ENCODE measurements at places on chromosomes 2 and 18.

- DNase-seq, result no peak
Observed at GRCh38 chr2:42101206-42102023, 53.6 kb downstream of the PKDCC start.

GRCh38 chr2:120857422-120857821, 121.8 kb downstream of the GLI2 start:
- no peak for DNase-seq

GRCh38 chr2:218859556-218859987, at the start of gene WNT6:
Gene WNT6, plus strand, starts transcription at chr2:218859805. Its CDS starts 233 bp downstream, at chr2:218860038.
- DNase-seq, result no peak

- DNase-seq, result no peak
Observed at GRCh38 chr2:237669283-237669627, 41.9 kb downstream of the LRRFIP1 start.

DNA sequence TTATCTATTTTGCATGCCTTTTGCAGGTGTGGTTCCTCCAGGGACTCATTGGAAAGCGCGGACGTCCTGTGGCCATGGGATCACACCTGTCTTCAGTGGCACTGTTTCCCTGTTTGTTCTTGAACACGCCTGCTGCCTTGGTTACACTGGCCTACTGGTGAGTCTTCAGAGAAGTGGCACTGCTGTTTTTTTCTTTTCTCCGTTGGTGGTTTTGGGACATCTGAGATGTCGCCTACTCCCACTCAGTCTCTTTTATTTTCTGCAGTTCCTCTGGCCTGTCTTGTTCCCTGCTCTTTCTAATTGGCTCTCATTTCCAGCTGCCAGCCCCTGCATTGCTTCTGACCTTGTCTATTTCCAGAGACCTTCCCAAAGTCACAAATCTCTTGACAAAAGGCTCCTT, 35.7 kb upstream of the POU3F3 start:
- DNase-seq, result no peak

DNA sequence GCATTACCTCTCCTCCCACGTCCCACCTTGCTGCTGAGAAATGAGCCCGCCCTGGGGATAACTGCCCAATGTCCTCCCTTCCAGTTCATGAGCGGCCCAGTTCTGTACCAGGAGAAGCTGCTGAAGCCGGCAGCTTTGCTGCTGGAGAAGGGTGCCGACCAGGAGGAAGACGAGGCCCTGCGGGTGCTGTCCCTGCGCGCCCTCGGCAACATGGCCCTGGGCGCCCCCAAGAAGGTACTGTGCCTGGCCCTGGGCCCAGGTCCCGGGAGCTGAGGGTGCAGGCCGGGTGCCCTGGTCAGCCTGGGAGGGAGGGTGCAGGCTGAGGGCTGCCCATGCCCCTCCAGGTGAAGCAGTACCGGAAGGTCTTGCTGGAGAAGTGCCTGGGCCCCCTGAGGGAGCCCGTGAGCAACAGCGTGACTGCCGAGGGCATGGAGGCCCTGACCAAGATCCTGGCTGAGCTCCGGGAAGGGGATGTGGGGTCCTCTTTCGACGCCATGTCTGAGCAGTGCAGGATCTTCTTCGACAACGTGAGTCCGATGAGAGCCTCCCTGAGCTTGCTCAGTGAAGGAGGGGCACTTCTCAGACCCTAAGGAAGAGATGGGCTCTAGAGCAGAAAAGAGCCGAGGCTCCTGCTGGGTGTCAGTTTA, 25.7 kb downstream of the HJURP start:
- no peak for DNase-seq

DNA sequence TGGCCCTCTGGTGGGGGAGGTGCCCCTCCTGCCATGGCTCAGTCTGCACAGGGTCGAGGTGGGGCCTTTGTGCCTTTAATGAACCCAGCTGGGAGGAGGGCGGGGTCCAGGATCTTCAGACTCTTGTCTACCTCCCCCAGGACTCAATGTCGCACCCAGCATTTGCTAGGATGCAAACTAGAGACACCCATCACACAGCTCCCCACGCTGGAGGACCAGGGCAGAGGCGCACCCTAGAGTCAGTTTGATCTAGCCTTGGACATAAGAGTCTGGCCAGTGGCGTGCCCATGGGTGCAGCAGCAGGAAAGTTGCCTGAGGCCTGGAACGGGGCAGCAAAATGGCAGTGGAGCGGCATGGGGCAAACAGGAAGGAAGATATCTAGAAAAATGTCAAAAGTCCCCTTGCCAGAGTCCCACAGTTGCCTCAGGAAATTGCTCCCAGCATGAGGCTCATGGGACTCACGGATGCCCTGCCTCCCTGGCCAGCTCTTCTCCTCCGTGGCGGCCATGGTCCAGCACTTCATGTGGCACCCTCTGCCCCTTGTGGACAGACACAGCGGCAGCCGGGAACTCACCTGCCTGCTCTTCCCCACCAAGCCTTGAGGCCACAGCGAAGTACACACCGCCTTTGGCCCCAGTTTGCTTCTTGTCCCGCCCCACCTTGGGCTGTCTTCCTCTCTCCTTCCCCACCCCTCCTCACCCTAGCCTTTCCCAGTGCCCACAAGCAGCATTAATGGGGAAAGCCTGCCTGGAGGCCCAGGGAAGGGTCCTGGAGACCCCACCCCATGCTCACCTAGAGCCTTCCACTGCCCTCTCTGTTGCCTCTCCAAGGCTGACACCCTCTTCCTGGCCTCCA, 17.7 kb downstream of the SH2D6 start:
- DNase-seq, result no peak

DNA sequence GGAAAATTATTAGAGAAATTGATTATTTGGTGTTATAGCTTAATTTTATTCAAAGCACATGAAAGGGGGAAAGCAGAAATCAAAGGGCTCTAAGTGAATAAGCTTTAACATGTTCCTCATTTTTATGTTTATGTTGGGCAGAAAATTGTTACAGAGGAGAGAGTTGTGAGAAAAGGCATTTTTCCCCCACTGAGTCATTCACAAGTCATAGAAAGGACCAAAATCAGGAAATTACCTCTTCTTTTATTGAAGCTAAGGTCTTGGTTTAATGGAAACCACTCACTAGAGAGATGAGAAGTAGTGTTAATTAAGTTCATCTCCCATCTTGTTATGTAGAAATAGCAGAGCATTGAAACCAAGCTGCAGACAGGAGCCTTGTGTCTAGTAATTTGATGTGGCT, 175.3 kb upstream of the THUMPD2 start:
- no peak for DNase-seq

GRCh38 chr2:36058953-36059352, 296.6 kb upstream of the CRIM1 start:
- no peak for DNase-seq

GRCh38 chr2:166188084-166188483, 60.3 kb upstream of the SCN1A start:
- no peak for DNase-seq

GRCh38 chr2:66134138-66134701, 300.7 kb upstream of the MEIS1 start:
- no peak for DNase-seq

DNA sequence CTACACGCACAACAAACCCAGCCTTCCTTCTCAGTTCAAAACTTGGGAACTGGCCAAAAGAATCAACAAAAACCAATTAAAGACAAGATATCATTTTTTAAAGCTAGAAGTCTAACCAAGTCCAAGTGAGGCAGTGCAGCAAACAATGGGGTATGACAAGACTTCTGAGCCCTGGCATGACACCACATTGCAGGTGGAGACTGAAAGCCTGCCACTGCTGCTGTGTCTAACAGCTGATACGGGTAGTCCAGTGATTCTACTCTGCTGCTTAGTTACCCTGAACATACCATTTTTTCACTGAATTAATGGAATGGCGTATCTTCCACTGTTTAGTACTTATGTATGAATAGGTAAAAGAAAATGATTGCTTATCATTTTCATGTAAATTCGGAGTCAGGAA, 47.4 kb upstream of the KIDINS220 start:
- no peak for DNase-seq

- DNase-seq, result no peak
Observed at GRCh38 chr2:30504731-30505130, 57.7 kb downstream of the LCLAT1 start.

GRCh38 chr2:48545244-48545643, 15.3 kb downstream of the STON1 start:
- DNase-seq, result peak; percentile 49

DNA sequence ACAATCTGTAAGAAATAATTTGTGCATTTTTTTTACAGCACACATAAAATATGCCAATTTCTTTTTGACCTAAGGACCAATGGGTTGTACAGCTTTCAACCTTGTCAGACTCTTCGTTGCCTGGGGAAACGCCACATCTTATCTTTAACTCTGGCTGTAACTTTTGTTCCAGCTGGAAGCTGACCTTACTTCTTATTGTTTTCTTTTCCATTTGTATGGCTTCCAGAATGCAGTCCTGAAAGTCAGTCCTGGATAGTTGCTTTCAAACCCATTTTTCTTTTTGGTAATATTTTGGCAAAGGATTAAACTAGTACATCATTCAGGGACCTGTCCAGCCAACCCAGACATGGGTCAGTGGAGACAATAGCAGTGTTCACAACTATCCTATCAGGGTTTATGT, 686.5 kb upstream of the CDH2 start:
- no peak for DNase-seq

- DNase-seq, result no peak
Observed at GRCh38 chr2:169362894-169363559, 693 bp upstream of the LRP2 start.

DNA sequence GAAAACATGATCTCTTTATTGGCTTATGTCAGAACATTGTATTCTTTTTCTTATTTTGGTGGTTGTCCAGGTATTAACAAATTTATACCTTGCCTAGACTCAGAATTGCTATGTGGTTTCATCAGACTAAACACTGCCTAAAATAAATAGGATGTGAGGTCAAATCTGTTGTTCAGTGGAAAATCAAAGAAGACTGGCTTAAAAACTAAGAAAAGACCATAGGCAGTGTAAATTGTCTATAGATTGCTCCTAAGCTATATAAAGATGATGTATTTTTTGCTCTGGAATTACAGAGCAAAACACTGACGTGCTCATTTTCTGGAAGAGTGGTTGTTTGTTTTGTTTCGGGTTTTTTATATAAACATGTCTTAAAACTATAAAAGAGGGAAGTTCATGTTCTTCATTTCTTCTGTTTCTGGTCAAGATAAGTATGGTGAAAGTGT, 266.0 kb downstream of the ALPK2 start:
- peak; percentile 20 for DNase-seq

DNA sequence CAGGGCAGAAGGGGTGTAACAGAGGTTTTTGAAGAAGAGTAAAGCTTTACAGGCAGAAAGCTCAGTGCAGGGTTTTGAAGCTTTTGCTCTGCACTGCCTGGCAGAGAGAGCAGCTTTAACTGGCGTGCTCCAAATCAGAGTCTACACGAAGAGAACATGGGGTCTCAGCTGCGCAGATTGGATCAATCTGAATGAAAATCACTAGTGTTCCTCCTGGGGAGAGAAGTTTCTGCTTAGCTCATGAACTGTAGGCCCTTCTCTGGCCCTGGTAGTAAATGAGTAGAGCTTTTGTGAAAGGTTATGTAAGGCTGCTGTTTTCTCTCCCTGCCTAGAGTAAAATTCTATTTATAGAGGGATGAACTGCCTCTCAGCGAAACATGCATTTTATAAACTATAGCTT, 13.6 kb downstream of the DCC start:
- DNase-seq, result no peak

GRCh38 chr2:54464341-54464740, 8.2 kb downstream of the SPTBN1 start:
- no peak for DNase-seq

GRCh38 chr2:230329946-230330605, 3.1 kb downstream of the SP140L start:
- DNase-seq, result no peak
